HepG2 (cell line): ENCODE measurements at places on chromosomes 6 and 20.
A peak's percentile ranks its signal among the peaks of the same experiment; 100 is the strongest.

GRCh38 chr6:151482290-151482689 is 11.5 kb upstream of the CCDC170 start:
- DNase-seq = no peak

DNA sequence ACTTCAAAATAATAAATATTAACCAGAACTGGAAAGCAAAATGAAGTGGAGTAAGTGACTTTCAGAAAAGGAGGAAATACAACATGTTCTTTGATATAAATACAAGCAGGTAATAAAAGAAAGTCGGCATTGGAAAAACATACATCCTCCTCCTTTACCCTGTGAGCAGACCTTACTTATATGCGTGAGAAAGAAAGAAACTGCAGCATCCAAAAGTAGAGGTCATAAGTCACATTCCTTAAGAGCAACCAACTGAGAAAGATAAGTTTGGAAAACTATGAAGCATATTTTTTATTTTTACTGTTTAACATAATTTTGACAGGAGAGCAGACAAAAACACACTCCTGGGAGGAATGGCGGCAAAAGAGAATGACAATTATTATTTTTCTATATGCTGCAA is 155.5 kb downstream of the HACE1 start:
- DNase-seq = no peak

DNA sequence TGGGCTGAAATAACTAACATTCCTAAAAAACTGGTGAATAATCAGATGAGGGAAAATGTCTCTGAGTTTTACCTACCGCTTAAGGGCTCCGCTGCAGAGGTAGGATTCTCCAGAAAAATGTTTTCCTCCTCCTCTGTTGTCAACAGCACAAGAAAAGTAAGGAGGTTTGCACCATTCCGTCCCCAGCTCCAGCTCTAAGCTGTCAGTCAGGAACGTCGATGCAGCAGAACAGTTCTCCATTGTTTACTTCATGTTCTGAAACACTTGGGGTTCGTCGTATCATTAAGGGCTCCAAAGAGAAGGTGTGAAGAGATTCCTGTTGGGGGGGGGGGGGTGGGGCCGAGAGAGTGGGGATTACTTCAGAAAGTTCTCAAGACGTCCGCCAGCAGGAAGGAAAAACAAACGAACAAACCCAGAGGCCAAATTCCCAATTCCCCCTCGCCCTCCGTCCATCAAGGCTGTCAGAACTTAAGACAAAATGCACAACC is 734 bp downstream of the MMS22L start:
- peak; percentile 9 for DNase-seq

DNA sequence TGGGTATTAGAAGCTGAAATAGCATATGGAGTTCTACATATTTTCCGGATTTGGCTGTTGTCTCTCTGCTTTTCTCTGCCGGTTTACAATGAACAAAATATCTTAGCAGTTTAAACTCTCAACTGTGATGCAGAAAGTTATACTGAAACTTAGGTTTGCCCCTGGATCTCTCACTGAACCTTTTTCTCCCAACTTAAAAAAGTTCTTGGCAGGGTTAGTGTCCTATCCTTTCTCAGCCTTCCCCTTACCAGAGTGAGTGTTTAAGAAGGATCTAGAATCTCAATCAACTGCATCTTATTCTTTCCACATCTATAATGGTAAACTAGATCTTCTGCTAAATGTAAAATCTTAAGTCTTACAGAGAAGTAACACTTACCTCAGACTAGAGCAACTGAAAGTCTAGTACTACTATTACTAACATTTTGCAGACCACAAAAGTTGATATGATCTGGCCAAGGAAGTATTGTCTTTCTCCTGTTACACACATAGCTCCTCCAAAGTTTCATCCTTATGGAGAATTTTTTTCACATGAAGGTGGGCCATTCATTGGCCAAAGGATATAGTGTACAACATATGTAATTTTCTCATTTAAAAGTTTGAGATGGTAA is 392.3 kb upstream of the RUNX2 start:
- DNase-seq = no peak

DNA sequence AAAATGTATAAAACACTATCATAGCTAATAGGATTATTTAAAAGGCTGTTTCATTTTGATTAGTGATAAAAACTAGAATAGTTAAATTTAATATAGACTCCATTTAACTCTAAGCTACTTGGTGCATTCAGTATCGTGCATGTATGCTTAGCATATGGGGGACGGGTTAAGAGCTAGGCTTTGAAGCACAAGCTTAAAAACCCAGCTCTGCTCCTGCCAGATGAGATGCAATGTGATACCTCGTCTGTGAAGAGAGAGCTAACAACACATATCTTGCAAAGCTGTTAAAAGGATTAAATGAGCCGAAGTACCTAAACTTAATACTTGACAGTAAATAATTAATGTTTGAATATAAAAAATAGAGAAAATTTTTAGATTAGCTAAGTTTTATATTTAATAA is 42.2 kb downstream of the DTNBP1 start:
- DNase-seq = no peak

- DNase-seq = no peak
Measured at GRCh38 chr6:90420500-90420899, 123.9 kb upstream of the BACH2 start.
